Hematopoietic multipotent progenitor cell (in vitro differentiated cells): ENCODE measurements at places on chromosomes 16 and 17. TPM values are rescaled to one million over a fixed set of nuclear protein-coding genes. Genes with fewer than 3 reads are reported as not detected.

DNA sequence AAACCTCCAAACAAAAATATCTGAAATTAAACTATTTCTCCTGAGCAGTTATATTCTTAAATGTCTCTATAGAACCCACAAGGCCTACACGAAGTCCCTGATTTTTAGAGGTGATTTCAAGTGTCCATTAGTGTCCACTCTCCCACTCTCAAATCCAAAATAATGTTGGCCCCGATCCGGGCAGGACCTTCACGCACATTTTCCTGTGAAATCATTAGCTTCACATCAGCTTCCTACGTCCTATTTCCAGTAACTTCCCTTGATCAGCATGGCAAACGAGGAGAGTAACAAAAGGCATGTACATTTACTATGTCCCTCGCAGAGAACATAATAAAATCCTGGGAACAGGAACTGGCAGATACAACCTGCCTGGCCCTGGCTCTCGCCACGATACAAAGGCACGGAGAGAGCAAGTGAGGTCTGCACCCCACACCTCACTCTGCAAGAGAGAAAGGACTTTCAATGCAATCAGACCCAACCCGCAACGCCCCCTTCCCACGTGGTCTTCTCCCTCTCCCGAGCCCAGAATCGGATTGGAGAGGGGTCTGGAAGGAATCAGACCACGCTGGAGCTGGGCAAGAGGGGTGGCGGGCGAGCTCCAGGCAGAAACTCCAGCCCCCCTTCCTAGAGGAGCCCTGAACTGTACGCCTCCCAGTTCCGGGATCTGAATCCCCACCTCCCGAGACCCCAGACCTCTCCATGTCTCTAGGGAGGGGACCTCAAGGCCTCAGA, 17.5 kb upstream of the C17orf78 start:
- DNase-seq = peak; percentile 52

DNA sequence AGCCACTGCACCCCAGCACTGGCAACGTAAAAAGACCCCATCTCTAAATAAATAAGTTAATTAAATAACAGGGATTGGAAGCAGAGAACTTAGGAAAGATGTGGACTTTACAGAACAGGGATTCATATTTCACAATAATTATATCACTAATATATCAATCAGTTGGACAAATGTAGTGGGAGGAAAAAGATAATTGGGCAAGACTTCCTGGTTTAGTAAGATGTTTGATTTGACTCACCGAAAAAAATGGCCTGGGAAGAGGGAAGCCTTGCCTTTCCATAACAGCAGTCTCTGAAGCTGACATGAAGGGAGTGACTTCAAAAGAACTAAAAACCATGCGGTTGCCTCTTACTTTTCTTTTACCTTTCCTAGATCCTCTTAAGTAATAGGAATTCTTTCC, 15.2 kb upstream of the C17orf78 start:
- no peak for DNase-seq

- DNase-seq = no peak
Measured at GRCh38 chr17:74373838-74374606, 6.7 kb downstream of the GPR142 start.

DNA sequence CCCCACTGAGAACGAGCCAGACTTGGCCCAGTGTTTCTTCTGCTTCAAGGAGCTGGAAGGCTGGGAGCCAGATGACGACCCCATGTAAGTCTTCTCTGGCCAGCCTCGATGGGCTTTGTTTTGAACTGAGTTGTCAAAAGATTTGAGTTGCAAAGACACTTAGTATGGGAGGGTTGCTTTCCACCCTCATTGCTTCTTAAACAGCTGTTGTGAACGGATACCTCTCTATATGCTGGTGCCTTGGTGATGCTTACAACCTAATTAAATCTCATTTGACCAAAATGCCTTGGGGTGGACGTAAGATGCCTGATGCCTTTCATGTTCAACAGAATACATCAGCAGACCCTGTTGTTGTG, 631 bp downstream of the BIRC5 start:
- DNase-seq = no peak

- no peak for DNase-seq
Measured at GRCh38 chr16:77873066-77873465, 84.7 kb downstream of the VAT1L start.

GRCh38 chr17:40303009-40303657, 5.8 kb upstream of the RARA start:
- peak; percentile 74 for DNase-seq

- DNase-seq = no peak
Measured at GRCh38 chr16:50567651-50568050, 19.5 kb downstream of the NKD1 start.

DNA sequence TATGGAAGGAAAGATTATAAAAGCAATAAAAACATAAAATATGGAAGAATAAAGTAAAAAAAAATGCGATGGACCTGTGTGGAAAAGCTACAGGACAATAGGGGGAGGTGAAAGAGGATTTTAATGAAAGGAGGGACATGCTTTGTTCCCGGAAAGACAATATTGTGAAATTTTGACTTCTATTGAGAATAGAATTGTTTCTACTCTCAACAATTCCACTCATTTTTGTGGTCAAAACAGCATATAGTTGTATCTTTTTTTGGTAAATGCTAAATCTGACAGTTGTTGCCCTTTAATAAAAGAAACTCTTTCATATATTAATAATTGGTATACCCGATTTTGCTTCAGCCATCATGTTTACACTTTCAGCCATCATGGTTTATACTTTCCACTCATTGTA, 22.9 kb upstream of the APPBP2 start:
- DNase-seq = no peak

- no peak for DNase-seq
Measured at GRCh38 chr17:29686993-29687590, 64.4 kb upstream of the CORO6 start.

UTS2R gene
- not detected for total RNA-seq

RAB11FIP4 gene
- total RNA-seq = 15.1 TPM

ARL17A gene
- 8.9 TPM for total RNA-seq

LPO gene
- total RNA-seq = under 0.01 TPM
